ENCODE measurements at places on chromosomes 12 and 14.

- no peak for DNase-seq
These were observed 107.5 kb upstream of the FAR2 start for GRCh38 chr12:29041621-29042020.

DNA sequence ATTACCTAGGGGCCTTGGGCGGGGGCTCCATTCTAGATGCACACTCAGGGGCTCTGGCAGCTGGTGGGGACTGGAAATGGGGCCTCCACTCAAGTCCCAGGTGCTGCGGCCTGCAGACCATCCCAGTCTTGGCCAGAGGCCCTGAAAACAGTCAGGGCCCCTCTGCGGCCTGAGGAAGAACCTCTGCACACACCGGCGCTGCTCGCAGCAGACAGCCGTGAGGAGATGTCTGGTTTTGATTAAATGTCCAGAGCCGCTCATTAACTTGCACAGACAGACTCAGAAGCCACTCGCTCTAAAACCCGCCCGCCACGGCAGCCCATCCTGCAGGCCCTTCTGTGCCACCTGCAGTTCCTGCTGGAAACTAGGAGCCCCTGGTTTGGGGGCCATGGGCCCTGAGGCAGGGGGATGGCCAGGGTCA, 36.4 kb upstream of the NCOR2 start:
- peak; percentile 53 for DNase-seq

DNA sequence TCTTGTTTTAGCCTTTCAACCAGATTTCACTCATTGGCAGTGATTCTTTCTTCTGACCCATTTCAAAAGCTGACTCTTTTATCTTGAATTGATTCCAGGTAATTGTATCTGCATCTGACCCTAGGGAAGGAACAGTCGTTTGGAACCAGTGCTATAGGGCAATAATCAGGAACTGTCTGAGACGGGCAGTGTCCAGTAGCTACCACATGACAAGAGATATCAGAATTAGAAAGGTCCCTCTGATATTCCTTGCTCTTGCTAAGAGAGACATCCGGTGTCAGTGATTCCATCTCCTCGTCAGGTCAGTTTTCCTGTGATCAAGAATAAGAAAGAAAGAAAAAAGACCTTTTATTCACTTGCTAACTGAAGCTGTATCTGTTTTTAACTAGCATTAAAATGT, 47.8 kb upstream of the PDE3A start:
- DNase-seq: no peak

- peak; percentile 16 for DNase-seq
These were observed 232.2 kb downstream of the EMP1 start for GRCh38 chr12:13428538-13429265.

- DNase-seq: no peak
These were observed 7.4 kb upstream of the LLPH start for GRCh38 chr12:66137937-66138336.

DNA sequence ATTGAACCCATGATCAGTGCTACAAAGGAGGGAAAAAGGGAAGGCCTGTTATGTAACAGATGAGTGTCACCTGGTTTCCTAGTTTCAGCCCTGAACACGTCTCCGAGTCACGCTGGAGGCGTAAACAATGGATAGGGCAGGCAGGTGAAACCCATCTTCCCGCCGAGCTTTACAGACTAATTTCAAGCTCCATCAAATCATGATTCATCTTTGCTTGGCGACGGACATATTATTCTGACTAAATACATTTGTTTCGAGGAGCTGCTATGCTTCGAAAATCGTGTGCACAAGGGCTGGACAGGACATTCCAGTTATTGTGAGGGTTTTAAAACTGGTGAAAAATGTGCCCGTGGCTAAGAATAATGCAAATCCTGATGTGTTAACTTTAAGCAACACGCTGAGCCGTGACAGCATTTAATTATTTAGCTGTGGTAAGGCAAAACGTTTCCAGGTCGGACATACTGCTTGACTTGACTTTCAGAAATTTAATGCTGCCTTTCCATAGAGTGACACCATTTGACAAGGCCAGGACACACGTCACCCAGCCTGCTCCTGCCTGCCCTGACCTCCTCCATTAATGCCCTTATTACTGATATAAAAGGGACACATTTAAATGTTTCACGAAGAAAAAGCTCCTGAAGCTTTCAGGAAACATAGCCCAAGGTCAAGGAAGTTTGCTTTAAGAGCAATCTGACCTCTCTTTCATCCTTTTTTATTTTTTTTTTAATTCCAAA, 1203.5 kb upstream of the TMEM132C start:
- peak; percentile 48 for DNase-seq

Data from eye (tissue), 1 donor.